ENCODE measurements at places on chromosomes 7 and 10. TPM values are rescaled to one million over a fixed set of nuclear protein-coding genes. Genes with fewer than 3 reads are reported as not detected.

Gene FAM25A
- total RNA-seq, result not detected

Gene C10orf105
- 0.27 TPM for total RNA-seq

Gene PRKAR2B
- total RNA-seq, result 10.2 TPM

Gene PIP
- not detected for total RNA-seq

Gene MEOX2
- total RNA-seq, result not detected

Gene NUB1
- total RNA-seq, result 53.1 TPM

Gene SFMBT2
- total RNA-seq, result 3.9 TPM

Gene TRIM74
- 0.69 TPM for total RNA-seq

Gene MYL10
- total RNA-seq, result not detected

Gene MET
- total RNA-seq, result 2.5 TPM

DNA sequence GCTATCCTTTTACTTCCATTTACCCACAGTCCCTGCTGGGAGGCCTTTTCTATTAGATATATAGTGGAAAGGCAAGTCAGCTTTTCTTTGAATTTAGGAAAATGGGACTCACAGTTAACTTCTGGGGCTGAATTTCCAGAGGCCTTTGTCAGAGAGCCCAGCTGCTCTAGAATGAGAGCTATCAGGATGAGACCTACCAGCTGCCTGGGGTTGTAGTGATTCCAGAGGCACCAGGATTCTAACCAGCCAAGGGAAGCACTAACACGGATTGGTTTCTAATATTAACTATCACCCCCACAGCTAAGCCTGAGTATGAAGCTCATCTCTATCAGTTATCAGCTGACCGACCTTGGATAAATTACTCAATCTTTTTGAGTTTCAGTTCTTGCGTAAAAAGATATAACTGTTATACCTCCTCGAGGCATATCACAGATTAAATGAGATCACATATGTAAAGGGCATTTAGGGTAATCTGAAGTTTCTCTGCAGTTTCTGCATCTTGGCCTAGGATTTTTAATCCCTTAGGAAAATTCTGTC lies 56.6 kb upstream of the CALD1 start:
- DNase-seq, result no peak

GRCh38 chr10:46549171-46550075 lies 7.0 kb downstream of the GPRIN2 start:
- DNase-seq, result peak; percentile 56

DNA sequence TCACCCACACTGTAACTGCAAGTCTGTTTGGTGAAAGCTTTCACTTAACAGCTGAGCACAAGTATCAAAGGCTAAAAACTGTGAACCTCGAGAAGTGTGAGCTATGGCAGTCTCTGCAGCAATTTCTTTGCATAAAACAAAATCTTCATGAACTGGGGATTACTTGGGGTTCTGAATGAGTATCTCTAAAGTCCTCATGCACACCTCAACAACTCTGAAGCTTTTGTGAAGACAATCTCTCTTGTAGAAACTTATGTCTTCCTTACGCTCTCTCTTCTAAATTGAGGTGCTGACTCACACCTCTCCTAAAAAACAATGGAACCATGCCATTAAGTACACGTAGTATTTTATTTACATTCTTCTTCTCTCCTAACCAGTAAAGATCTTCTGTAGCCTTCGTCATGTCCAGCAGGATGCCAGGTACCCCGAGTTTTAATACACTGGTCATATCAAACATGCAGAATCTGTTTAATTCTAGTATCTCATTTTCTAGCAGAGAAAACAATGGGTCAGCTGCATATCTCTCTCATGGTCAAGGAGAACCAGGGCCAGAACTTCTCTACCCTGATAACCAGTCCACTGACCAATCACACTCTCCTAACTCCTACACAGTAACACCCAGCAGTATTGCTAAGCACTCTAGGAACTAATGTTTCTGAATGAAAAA lies 76.9 kb downstream of the UBE2H start:
- no peak for DNase-seq

DNA sequence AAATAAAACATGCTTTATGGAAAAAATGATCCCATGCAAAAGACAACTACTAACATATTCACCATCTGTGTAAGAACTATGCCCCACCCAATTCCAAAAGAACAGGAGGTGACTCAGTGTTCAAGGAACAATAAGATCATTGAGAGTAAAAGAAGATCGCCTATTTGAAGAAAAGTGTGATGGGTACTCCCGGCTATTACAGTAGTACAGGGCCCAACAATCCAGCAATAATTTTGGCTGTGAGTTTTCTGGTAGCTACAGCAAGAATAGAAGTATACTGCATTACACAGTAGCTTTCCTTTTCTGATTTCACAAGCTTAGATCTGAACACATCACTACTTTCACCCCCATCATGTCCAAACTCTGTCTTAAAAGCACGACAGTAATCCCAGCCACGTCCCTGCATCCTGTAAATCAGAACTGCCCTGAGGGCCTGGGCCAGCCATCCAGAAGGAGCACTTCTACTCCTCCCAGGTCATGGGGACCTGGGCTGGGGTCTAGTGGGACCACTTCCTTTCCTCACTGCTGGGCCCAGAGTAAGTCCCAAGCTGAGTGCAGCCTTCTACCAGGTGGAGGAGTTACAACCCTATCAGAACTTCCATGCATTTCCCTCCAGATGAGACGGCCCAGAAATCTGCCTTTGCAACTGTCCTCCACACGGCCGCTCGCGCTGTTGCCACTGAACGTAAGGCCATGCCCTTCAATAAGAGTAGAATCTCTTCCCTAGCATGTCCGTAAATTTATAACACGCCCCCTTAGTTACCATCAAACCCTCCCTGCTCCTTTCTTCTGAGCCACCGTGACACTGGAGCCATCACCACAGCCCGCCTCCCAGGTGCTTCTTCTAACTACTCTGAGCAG lies 7.9 kb downstream of the ESYT2 start:
- DNase-seq, result peak; percentile 46

GRCh38 chr7:8109196-8110022 lies 140.8 kb downstream of the GLCCI1 start:
- DNase-seq, result no peak

DNA sequence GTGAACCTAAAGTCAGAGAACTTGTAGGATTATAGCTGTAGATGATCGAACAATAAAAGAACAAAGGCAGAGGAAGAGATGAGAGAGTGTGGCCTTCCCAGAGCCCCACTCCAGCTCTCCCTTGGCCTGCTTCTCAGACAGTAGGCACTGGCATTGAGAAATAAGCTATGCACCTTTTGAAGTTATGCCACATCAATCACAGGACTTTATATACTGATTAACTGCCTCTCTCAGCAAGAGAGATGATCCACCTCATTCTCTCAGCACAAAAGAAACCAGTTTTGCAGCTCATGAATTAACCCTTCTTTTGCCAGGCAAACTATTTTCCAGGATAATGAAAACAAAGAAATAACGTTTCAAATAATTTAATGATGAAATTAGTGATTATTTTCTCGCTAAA lies 22.0 kb upstream of the CTTNBP2 start:
- no peak for DNase-seq

DNA sequence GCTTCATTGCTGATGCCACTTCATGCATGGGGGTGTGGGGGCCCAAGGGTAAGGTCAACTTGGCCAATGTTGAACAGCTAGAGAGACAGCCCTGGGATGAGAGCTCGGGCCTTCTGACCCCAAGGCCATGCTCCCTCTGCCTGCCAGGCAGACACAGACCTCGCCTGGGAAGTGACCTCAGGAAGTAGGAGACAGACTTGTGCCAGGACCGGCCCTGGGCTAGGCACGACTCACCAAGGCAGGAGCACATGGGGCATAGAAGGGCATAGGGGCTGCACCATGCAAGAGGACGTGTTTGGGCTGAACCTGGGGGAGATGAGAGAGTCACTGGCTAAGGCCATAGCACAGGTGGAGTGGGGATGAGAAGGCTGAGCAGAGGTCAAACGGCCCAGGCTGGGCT lies 27.1 kb downstream of the ZCCHC24 start:
- no peak for DNase-seq

- DNase-seq, result no peak
These were observed 5.7 kb upstream of the GNAI1 start for GRCh38 chr7:80128918-80129317.

All from endodermal cell (in vitro differentiated cells).